ENCODE measurements at places on chromosomes 3 and 15.

DNA sequence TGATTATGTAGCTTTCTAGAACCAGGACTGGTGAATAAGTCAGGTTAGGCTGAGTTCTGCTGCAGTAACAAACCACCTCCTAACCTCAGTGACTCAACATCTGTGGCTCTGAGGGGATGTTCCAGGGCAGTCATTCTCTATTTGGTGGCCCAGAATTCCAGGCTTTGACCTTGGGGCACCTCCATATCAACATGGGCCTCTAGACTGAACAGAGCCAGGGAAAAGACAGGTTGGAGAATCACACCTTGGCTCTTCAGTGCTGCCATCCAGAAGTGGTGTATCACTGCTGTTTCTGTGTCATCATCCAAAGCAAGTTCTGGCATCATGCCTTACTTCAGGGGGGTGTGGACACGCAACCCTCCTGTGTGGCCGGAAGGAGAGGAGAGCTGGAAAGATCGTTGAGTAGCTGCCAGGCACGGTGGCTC is 15.3 kb downstream of the ZBTB47 start:
- no peak for DNase-seq

- no peak for DNase-seq
Measured at GRCh38 chr3:183142199-183142598, 20.3 kb downstream of the LAMP3 start.

GRCh38 chr15:26661748-26662147 is 111.1 kb downstream of the GABRB3 start:
- DNase-seq, result no peak

DNA sequence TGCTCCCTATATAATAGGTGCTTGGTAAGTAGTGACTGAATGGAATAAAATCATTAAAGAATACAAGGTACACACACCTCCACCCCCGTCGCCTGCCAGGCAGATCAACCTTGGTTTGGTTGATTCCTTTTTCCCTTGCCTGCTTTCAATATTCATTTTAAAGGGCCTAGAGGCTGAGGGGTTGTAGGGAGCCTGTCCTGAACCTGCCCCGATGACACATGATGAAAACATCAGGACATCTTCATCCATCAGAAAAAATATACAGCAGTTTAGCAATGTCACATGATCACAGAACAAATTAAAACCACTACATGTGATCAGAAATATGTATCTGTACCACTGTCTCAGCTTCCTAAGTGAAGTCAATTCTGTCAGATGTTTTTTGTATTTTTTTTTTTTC is 588.9 kb downstream of the FOXP1 start:
- DNase-seq, result no peak

GRCh38 chr15:67070150-67070549 is 4.7 kb downstream of the SMAD3 start:
- no peak for DNase-seq

GRCh38 chr15:67843571-67844387 is 3.9 kb upstream of the RNU6-1 start:
- no peak for DNase-seq

DNA sequence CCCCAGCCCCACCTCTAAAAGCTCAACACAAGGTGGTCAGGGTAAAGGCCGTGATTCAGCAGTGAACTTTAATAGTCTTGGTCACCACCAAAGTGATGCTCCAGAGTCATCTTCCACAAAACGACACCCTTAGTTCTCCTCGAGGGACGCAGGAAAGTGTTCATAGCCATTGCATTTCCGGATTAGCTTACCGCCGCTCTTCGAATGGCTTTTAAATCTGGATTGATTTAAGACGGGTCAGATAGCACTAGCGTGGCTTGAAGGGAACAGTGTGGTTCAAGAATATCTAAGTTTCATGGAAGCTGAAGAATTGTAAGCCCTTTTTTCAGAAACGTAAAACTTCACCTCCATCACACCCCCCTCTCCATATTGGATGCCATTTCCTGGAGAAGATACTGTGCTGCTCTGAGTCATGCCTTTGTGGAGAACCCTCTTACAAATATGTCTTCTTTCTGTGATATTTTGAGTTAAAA is 829 bp downstream of the RNF7 start:
- DNase-seq, result no peak

GRCh38 chr3:23921052-23921511 is 4.2 kb downstream of the RPL15 start:
- no peak for DNase-seq

GRCh38 chr3:121836064-121836463 is 1.1 kb downstream of the EAF2 start:
- no peak for DNase-seq

- no peak for DNase-seq
Measured at GRCh38 chr3:46304739-46305138, 49.2 kb upstream of the CCR2 start.

DNA sequence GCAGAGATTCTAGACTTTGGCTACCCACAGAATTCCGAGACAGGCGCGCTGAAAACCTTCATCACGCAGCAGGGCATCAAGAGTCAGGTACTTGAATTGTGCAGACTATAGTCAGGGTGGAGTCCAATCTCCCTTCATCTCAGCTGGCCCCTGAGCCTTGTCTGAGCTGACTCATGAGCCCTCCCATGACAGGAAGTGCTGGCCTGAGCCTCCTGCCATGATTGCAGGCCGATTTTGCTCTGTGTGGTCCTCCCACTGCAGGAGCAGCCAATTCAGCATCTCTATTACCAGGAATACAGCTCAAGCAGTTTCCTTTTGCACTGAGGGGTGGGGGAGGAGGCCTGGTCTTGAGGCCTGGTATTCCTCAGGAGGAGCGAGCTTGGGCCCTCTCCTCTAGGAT is 5.5 kb downstream of the AP2M1 start:
- no peak for DNase-seq

GRCh38 chr3:150069633-150070032 is 98.9 kb upstream of the PFN2 start:
- DNase-seq, result no peak

- no peak for DNase-seq
Measured at GRCh38 chr3:113242096-113242581, 30.8 kb downstream of the BOC start.

- DNase-seq, result no peak
Measured at GRCh38 chr3:14275962-14276909, 97.6 kb downstream of the LSM3 start.

GRCh38 chr3:170614214-170614966 is 28.5 kb upstream of the SLC7A14 start:
- DNase-seq, result no peak

DNA sequence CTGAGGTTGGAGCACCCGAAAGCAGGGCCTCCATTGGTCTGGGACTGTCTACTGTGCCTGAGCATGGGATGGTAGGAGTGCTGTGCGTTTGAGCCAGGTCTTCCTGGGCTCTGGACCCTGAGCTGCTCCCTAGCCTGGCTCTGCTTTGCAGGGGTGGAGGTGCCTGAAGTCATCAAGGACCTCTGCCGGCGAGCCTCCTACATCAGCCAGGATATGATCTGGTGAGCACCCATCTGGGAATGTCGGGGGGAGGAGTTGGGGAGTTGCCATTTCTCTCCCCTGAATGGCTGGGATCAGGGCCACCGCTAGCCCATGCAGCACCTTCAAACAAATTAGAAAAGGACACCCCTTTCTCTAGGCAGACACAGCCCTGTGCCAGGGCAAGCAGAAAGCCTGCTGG is 20.7 kb downstream of the DUOX1 start:
- no peak for DNase-seq

- no peak for DNase-seq
Measured at GRCh38 chr3:66413151-66413751, 87.6 kb downstream of the LRIG1 start.

DNA sequence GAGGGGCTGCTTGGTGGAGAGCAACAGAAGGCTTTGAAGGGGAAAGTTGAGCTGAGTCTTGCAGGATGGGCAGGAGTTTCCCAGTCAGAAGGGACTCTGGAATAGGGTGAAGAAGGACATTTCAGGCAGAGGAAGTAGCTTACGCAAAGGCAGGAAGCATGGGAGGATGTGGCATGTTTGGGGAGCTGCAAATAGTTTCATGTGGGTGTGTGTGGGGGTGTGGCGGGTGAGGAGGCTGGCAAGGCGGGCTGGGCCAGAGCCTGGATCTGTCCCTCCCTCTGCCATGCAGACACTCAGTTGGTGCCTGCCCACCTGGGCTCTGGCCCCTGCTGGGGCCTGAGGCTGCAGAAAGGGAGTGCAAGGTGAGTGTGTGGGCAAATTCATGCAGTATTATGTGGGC is 10.4 kb downstream of the TEX264 start:
- DNase-seq, result no peak

GRCh38 chr15:89768071-89768500 is 8.0 kb upstream of the MESP2 start:
- no peak for DNase-seq

DNA sequence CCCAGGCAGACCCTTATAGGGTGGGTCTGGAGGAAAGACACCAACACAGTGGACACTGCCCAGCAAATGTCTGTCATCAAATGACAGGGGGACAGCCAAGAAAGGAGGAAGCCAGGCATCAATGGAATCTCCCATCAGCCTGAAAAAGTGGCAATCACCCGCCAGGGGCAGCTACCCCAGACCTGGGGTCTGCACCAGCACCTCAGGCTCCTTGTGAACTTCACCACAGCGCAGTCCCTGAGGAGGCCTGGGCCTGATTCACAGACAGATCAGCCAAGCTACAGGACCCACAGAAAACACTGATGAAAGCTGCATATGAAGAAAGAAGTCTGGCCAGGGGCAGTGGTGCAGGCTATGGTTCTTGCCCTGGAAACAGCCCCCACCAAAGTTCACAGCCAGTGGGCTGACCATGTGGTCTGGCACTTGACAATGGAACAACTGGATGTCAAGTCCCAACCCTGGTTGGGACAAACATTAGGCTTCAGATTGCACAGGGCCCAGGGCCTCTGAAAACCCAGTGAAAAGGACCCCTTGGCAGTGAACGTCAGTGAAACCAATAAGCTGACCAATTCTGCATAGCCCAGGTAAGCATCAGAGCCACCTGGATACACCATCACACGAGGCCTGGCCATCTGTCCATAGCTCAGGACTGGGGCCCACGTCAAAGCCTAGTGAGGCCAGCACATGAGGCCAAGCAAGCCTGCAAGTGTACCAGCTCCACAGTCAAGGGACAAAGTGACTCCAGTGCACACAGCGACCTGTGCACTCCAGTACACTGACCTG is 29.1 kb downstream of the ALS2CL start:
- DNase-seq, result no peak

DNA sequence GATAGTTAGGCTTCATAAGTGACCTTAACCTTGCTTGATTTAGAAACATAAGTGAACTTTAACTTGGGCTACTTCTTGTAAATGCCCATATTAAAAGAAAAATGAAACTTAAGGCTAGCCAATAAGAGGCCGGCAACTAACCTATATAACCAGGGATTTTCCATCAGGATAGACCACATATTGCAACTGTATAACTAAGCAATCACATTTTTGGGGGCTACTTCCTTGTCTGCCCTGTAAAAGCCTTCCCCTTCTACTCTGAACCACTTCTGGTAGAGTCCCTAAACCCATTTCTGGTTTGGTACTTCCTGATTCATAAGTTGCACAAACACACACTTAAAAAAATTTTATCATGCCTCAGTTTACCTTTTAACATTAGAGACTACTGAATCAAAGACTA is 150.9 kb upstream of the UBE2E2 start:
- no peak for DNase-seq

GRCh38 chr3:98994128-98994762 is 92.8 kb upstream of the DCBLD2 start:
- DNase-seq, result no peak

DNA sequence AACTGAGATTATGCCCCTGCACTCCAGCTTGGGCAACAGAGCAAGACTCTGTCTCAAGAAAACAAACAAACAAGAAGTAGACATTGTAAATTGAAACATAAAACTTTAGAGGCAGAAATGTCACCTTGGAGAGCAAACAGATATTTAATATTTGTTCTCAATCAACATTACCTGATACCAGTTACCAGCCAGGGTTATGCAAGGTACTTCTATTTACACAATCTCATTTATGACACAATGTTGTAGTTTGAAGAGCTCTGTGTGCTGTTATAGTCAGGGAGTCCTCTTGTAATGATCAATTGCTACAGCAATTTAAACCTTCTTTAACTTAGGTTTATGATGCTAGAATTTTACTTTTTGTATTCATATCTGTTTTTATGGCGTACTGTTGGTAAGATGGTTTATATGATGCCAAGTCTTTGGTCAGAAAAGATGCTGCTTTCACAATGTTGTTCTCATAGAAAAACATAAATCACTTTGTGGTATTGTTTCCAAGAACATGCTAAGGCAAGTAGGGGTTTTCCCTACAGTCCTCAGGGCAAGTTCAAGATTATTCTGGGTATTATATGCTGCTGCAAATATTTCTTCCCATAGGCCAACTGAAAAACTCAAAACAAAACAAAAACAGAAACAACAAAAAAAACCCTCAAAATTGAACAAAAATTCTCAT is 173.5 kb downstream of the TNIK start:
- no peak for DNase-seq

GRCh38 chr3:140386357-140387100 is 291.3 kb upstream of the TRIM42 start:
- DNase-seq, result no peak

Data from stimulated activated CD8-positive, alpha-beta memory T cell treated with anti-CD3 and anti-CD28 coated beads, Interleukin-2, amount 100 ng/mL, for 48 hours (primary cell).